Activated T-helper 1 cell treated with anti-CD3 and anti-CD28 coated beads, Interleukin-12 subunit alpha, Interleukin-12 subunit beta, Interleukin-2, Interleukin-4 antibody, amounts not matched to agents 30 ng/mL and 10 ng/mL and 1 ng/mL, durations not matched to agents 14 hours and 24 hours and 36 hours (primary cell): ENCODE measurements at places on chromosomes 7 and 10. TPM values are rescaled to one million over a fixed set of nuclear protein-coding genes. Genes with fewer than 3 reads are reported as not detected.

The PI4K2A gene
- total RNA-seq, result 19.3 and 19.7 TPM in 2 replicates

The PTF1A gene
- not detected in 2 replicates for total RNA-seq

DNA sequence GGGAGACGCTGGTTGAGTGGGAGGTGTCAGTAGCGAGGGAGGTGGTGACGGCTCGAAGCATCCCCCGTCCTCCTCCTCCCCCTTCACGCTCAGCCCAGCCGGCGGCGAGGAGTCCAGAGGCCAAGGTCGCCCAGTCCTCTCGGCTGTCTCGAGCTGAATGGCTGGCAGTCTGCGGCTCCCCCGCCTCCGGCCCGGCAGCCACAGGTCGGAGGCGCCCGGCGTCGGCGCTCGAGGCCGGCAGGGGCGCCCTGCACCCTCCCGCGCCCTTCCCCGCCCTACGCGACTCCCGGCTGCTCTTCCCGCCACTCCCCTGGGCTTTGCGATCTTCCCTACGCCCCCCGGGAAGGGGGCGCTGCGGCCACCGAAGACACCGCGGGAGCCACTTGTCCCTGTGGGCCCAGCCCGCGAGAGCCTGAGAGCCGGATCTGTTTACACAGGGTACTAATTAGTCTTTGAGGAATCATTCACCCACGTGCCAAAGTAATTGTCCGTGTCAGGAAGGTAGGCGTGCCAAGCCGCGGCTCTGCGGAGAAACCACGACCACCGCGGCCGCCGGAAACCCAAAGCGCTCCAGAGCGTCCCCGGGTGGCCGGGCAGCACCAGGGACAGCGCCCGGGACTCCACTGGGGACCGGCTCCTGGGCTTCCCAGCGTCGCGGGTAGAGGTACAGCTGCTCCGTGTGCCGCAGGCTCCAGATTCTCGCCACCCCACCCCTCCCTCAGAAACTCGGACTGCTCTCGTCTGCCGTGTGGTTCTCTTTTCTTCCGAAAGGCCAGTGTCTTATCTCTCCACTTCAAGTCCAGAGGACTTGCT is at the start of gene NXPH1:
NXPH1 (plus strand) TSS at position 133 of the 813 bp plus-strand sequence.
- DNase-seq, result no peak

DNA sequence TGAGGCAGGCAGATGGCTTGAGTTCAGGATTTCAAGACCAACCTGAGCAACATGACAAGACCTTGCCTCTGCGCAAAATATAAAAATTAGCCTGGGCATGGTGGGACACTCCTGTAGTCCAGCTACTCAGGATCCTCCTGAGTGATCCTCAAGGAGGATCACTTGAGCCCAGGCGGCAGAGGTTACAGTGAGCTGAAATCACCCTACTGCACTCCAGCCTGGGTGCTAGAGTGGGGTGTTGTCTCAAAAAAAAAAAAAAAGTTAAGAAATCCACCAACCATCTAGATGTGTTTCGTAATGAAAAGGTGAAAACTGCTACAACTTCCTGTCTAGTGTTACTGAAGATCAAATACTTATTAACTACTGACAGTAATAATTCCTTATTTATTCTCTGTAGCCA is 8.1 kb downstream of the GLCCI1 start:
- no peak for DNase-seq
